AG08396 (cell line): ENCODE measurements at places on chromosomes 12 and 14.
A peak's percentile ranks its signal among the peaks of the same experiment; 100 is the strongest.

DNA sequence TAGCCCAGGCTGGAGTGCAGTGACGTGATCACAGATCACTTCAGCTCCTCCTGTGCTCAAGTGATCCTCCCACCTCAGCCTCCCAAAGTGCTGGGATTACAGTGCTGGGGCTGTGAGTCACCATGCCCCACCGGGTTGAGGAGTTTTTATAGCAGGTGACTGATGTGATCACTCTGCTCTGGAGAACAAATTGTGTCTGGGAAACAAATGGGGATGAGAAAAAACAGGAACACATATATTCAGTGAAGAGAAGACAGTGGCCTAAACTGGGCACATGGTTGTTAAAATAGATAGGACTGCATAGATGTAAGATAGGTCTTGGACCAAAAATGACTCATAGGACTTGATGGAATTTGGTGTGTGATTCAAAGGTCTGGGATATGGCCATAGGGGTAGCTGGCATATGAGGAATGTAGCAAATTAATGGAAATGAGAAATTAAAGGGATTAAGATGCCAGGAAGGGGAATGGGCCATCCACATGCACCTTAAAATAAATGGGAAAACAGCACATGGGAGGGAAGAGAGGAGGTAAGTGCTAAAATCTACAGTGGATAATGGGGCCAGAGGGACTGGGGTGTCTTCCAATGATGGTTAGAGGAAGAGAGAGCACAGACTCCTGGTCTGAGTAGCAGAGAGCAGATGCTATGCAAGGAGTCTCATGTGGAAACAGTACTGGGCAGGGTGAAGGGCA, 11.2 kb downstream of the BCAT1 start:
- DNase-seq = no peak

GRCh38 chr14:34060651-34060999, 109.8 kb upstream of the EGLN3 start:
- DNase-seq = no peak

DNA sequence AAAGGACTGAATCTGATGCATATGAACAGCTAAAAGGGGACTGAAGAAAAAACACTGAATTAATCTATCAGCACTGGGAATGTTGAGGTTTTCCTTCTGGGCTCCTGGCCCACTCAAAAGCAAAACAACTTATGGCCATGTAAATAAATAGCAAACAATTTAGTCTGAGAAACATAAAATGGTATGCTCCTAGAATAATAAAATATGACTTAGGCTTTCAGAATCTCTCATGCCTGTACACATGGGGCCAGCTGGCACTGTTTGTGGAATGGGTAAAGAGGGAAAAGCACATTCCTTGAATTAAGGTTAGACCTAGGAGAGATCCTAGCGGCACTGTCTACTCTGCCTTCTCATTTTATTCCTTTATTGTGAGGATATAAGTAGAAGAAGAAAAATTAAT, 6.2 kb downstream of the KLHDC2 start:
- peak; percentile 7 for DNase-seq

- peak; percentile 39 for DNase-seq
Measured at GRCh38 chr14:75088566-75089373, 19.3 kb downstream of the ZC2HC1C start.

DNA sequence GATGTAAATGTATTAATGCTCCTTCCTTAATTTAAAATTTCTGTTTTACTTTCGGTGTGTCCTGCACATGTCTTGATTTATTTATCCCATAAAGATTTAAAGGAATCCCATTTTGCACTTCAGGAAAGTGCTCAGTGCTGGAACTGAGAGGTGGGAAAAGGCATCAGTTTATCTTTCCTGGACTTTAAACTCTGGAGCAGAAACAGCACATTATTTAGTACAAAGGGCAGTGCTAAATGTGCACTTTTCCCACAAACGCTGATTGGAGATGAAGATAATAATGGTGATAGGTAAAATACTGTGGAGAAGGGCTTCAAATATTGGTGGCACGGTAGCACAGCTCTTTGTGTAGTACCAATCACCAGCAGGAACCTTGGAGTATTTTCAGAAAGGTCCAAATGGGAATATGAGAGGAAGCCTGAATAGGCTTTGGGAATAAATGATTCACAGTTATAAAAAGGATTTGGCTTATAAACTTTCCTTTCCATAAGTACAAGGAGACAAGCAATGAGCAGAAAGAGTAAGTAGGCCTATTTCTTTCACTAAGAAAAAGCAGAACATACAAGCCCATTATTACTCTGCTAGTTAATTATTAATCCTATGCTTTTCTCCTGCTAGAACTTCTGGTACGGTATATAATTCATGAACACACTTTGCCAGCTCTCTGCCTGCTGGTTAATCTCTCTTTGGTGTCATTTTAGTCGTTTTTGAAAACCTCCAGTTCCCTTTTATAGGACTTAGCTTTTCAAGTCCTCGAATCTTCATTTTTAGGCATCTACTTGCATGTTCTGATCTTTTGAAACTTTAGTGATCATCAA, 58.3 kb downstream of the SLC15A5 start:
- DNase-seq = no peak

DNA sequence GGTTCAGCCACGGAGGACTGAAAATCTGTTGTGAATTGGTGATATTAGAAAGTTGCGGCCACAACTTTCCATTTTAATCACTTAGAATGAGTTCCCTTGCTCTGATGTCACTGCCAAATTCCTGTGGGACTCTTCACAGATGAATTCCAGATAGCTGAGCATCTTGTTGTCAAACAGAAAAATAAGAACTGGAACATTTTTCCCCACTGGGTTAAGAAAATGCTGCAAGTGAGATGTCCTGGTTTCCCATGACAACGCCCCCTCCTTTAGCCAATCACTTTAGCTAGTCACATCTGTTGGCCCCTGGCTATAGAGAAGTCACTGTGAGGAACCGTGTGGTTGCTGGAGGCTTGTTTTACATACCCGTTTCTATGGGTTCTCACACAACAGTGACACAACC, 135.9 kb downstream of the KTN1 start:
- peak; percentile 49 for DNase-seq

DNA sequence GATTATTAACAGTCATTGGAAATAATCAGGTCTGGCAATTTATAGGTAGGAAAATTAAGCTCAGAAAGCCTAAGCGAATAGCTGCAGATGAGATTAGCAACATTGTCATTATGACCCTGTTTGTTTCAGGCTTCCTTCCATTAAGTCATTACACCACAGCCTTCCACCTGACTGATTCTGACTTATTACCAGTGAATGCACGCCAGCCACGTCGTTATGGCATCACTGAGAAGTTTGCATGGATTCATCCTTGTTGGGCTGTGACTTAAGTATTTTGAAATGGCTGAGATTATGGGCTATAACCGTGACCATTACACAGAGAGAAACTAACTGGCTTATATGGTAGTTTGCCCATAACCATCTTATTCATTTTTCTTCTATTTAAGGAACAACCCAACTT, 18.6 kb downstream of the RASSF8 start:
- DNase-seq = peak; percentile 14

DNA sequence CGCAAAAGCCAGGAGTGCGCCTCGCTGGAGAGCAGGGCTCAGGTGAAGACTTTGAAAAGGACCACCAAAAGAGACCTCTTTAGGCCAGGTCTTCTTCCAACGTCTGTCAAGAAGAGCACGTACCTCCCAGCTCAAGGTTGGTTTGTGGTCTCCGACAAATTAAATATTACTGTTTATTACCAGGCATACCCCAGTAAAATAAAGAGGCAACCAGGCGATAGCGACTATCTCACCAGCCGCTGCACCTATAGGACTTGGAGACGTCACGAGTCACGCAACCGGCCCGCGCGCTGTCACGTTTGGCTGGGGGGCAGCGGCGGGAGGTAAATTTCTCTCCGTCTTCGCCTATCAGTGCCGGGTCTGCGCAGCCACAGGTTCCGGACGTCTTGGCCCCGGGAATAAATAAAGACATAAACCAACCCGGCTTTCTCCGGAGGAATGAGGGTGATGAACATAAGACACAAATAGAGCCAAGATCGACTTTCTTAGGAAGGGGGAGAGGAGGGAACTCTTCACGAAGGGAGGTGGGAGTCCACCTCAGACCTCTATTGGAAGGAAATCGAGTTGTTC, 2.0 kb upstream of the TBX5 start:
- peak; percentile 55 for DNase-seq

DNA sequence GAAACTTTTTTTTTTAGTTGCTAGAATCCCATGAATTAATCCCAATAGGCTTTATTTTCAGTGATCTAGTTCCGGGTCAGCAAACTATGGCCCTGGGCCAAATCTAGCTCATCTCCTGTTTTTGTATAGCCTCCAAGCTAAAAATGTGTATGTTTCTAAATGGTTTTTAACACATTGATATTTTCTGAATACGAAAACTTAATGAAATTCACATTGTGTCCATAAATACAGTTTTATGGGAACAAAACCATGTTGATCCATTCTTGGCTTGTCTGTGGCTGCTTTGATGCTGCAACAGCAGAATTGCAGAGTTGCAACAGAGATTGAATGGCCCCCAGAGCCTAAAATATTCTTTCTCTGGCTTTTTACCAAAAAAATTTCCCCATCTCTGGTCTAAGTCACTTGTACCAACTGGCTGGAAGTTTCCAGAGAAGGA, 47.5 kb downstream of the ZNF664 start:
- DNase-seq = no peak

- DNase-seq = no peak
Measured at GRCh38 chr12:114604606-114605005, 79.4 kb downstream of the TBX3 start.

DNA sequence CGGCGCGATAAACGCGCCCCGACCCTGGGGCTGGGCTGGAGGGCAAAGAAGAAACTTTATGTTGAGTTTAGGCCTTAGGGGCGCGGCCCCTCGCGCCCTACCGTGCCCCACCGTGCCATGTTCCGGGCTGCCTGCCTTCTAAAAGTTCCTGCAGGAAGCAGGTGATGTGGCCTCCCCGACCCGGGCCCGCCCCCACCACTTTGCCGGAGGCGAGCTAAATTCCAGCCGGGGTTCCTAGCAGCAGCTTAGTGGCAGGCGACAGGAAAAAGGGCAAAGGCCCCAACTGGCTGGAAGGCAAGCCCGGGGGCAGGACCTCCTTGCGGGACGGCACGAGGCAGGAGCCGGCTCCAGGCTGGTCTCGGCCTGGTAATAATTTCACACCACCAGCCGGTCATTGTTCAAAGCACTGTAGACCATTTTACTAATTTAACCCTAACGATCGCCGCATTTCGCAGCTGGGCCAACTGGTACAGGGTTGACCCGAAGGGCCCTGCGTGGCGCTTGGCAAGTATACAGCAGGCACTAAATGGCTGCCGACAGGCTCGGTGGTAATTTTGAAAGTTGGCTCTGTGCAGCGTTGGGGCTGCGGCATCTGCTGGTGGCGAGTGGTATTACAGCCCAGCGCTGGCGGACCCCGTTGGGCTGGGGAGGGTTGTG, 895 bp upstream of the CCDC88C start:
- peak; percentile 66 for DNase-seq

DNA sequence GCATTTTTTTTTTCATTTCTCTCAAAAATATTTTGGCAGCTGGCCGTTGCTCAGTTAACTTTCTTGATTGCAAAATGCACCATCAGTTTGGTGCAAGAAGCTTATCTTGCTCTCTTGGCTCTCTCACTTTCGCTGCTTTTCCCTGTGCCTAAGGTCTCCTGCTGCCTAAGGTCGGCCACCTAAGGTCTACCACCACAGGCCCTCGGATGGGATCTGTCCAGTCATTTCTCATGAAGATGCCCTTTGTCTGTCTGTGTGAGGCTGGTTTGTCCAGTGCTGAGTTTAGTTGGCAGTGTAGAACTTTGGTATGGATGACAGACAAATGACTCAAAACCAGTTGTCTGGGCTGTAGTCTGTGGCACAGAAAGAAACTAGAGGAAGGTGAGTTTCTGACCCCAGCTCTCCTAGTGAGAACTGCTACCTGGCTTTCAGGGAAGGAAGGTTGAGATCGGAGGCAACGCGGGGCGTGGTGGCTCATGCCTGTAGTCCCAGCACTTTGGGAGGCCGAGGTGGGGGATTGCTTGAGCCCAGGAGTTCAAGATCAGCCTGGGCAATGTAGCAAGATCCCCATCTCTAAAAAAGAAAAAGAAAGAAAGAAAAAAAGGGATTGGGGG, 2.6 kb downstream of the MLXIP start:
- DNase-seq = no peak

DNA sequence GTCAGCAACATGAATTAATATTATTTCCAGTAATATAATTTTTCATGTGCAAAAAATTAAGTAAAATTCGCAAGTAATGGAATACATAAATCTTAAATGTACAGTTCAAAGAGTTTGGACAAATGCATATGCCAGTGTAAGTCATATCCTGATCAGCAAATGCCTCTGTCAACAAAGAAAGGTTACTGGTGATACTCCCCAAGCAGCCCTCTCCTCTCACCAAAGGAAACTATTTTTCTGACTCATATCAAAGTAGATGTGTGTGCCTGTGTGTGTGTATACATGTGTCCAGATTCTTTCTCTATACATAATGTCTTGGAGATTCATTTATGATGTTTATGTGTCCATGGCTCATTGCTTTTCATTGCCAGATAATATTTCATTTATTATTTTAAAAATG, 1035.0 kb downstream of the SLC16A7 start:
- DNase-seq = no peak

DNA sequence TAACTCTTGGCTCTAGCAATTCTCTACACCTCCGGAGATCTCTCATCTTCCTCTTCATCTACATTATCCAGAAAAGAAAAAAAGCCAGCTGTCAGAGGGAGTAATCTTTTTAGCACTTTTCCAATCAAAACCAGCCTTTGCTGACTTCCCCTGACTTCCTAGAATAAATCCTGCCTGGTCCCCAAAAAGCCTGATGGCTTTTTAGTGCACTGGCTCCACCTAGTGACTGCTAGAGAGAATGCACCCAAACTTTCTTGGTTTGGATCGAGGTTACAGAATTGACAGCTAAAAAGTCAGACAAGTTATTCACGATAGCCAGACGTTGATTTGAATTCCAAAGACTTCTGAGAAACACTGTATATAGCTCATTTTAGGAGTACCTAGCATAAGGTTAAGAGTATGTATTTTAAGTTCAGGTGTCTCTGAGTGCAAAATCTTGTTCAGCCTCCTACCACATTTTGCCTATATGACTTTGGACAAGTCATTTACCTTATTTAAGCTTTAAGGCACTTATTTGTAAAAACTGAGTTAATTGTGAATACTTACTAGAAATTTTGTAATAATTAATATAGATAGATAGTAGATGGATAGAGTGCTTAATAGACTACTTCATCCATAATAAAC, 185.7 kb upstream of the GRIN2B start:
- DNase-seq = peak; percentile 75

- no peak for DNase-seq
Measured at GRCh38 chr12:31265722-31266121, 60.2 kb downstream of the SINHCAF start.

DNA sequence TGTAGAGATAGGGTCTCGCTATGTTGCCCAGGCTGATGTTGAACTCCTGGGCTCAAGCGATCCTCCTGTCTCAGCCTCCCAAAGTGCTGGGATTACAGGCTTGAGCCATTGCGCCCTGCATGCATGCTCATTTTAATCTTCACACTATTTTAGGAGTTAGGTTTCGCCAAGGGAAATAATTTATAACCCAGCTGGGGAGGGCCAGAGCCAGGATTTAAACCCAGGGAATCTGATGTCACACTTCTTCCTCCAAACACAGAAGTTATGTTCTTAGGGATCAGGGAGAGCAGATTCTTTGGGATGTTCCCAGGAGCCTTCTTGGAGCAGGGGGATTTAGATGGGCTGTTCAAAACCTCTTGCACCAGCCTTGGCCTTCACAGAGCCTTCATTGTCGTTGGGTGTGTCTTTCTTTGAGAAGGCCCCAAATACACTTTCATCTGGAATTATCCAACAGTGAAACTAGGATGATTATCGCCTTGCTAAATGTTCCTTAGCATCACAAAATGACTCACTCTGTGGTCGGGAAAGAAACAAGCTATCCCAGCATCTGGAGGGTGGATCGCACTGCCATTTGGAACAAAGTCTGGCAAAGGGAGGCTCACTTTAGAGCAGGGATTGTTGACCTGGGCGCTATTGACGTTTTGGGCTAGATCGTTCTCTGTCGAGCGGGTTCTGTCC, 8.2 kb upstream of the PPP1CC start:
- no peak for DNase-seq
